ENCODE measurements at places on chromosomes 1 and 21.

DNA sequence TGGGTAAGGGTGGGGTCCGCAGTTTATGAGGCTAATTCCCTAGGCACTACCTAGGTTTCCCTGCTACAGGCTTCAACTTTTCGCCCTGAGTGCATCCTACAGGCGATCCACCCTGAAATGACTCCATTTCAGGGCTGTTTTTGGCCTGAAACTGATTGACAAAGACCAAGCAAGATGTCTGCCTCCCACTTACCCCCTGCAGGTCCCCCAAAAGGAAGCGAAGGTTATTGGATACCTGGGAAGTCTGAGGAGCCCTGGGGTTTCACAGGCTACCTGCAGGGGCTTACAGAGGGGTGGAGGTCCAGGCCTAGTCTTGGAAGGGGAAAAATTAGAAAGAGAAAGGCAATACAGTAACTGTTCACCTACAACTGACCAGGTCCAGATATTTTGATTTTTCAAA lies 3.3 kb upstream of the TBX15 start:
- DNase-seq, result no peak

GRCh38 chr1:161068306-161069234 lies 1.1 kb downstream of the ARHGAP30 start:
- DNase-seq, result no peak

- DNase-seq, result no peak
These were observed 22.7 kb downstream of the UBASH3A start for GRCh38 chr21:42426424-42426823.

DNA sequence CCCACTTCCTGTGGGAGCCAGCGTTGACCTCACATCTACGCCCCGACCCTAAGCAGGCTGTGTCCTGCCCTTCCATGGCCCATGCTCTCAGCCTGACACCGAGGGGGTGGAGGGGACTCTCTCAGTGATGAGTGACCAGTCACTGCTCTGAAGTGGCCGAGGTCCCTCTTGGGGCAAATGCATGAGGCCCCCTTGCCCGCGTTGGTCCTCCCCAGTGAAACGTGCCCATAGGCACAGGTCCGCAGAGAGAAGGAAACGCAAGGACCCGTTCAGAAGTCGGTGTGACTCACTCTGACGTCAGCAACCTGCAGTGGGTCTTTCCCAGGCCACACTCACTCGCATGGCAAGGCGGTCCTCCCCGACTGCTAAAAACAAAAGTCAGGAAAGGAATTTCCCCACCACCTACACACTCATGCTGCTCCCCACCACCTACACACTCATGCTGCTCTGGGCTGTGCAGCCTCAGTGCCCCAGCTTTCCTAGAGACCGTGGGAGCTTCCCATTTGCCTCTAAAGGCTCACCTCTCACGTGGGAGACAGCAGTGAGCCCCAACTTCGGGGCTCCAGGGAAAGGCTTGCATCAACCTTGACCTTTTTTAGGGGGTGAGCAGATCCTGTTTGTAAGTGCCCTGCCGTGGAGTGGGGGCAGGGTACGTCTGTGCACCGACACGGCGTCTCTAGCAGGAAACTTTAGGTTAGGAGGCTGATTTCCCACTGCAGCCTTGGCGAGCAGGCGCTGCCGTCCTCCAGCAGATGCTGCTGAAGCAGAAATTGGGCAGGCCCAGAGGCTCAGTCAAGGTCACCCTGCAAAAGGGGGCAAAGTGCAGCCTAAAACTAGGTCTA lies 11.4 kb downstream of the UBASH3A start:
- peak; percentile 92 for DNase-seq

DNA sequence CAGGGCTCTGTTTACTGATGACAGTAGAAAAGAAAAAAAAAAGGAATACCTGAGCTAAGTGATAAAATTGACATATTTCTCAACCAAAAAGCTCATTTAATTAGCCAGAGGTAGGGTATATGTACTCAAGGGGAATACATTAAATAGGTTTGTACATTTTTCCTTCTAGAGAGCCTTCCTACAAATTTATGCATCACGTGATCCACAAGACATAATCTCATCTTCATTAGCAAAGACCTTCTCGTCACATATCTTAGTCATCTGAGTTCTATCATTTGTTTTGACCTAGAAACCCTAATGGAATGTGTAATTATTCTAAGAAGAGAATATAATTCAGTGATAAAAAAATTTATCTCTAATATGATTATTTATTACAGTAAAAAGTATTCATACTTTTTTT lies 30.7 kb upstream of the CFHR4 start:
- no peak for DNase-seq

- DNase-seq, result no peak
These were observed 6.4 kb upstream of the WNT3A start for GRCh38 chr1:228000416-228000815.

DNA sequence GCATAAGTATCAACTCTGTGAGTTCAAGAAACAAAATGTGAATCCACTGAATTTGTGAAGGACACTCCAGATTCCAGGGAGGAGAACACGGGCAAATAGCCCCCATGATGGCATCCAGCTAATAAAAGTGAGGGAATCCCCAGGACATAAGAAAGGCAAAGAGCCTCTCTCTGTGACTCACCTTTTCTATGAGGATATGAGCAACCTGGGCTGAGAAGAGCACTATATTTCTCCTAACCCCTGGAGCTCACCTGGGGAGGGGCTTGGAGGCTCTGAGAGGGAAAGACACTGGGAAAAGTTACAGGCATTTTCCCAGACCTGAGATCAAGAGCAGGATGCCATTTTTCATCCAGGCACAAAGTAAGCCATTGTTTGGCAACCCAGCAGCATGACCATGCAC lies 1298.8 kb downstream of the PLA2G4A start:
- no peak for DNase-seq

GRCh38 chr1:160806109-160806665 lies 10.2 kb downstream of the LY9 start:
- DNase-seq, result no peak

GRCh38 chr1:222090103-222090502 lies 348.2 kb upstream of the DUSP10 start:
- DNase-seq, result no peak

- DNase-seq, result no peak
These were observed 219.2 kb downstream of the FOXD2 start for GRCh38 chr1:47656719-47657685.

DNA sequence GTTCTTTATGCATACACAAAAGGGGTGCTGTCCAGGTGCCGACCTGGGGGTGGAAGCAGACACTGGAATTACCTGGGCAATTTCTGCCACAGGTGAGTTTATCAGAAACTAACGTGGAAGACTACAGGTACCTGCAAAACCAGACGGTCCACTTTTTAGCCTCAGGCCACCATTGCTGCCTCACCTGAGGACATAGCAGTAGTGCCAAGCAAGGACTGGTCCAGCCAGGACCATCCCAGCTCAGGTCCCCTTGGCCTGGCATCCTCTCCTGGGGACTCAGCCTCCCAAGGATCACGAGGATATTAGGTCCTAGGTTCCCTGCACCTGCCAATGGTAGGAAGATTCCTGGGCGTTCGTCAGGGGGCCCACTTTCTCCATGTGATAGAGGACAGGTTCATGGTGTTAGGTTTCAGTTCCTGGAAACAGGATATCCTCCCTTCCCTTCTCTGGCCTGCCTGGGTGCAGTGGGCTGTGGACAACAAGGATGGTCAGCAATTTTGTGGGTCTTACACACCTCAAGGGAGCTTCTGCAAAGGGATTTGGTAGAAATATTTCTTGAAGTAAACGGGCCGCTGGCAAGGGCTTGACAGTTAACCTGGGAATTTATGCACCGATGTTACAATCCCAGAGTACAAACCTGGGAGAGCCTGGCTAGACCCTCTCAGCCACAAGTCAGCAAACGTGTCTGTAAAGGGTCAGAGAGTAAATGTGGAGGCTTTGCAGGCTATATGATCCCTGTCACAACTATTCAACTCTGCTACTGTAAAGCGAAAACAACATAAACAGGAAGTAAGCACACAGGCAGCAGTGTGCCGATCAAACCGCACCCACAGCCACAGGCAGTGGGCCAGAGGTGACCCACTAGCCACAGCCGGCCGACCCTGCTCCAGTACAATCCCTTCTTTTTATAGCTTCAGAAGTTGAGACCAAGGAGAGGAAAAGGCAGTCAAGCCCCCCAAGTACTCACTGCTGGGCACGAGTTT lies 71.4 kb upstream of the RAB4A start:
- peak; percentile 70 for DNase-seq

DNA sequence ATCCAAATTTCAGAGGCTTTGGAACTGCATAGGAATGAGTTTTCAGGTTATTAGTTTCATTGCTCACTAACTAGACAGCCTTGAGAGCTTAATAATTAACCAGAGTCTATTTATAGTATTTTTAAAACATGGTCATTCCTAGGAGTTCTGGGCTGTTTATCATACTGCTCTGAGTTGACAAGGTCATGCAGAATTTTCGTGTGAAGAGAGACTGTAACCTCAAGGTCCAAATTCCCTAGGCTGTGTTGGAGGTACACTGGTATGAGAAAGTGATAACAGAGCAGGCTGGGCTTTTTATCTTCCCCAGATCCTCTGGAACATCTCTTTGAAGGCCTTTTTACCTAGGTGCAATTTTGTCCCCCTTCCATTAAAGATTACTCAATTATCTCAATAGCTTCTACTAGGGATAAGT lies 736.3 kb downstream of the LTN1 start:
- DNase-seq, result peak; percentile 31

- peak; percentile 44 for DNase-seq
These were observed 15.3 kb downstream of the UCK2 start for GRCh38 chr1:165842671-165843129.

- no peak for DNase-seq
These were observed 164.9 kb upstream of the ADGRL2 start for GRCh38 chr1:81635816-81636215.
